ENCODE measurements at places on chromosomes 5 and 9.

GRCh38 chr5:155850370-155850769 lies 476.6 kb upstream of the SGCD start:
- DNase-seq = no peak

DNA sequence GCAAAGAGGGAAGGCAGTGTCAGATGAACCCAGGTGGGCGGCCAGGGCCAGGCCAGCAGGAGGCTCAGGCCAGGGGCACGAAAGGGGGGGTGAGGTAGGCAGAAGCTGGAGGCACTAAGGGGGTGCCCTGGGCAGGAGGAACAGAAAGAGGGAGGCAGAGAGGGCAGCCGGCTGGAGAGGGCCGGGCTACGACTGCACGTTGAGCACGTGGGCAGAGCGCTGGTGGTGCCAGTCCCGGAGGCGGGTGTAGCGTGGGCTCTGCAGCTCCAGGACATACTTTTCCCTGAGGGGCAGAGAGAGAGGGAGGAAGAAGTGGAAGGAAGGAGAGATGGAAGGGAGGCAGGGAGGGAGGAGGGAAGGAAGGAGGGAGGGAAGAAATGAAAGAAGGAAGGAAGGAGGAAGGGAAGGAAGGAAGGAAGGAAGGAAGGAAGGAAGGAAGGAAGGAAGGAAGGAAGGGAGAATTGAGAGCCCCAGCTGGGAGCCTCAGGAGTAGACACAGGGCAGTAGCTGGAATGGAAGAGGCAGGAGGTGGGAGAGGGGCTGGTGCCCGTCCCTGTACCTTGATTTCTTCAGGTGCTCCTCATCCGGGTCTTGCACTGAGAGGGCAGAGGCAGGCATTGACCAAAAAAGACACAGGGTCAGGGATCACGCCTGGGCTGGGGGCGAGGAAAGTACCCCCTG lies 7.0 kb downstream of the PDLIM7 start:
- no peak for DNase-seq

- DNase-seq = no peak
These were observed 17.8 kb downstream of the SLC38A9 start for GRCh38 chr5:55694152-55694830.

DNA sequence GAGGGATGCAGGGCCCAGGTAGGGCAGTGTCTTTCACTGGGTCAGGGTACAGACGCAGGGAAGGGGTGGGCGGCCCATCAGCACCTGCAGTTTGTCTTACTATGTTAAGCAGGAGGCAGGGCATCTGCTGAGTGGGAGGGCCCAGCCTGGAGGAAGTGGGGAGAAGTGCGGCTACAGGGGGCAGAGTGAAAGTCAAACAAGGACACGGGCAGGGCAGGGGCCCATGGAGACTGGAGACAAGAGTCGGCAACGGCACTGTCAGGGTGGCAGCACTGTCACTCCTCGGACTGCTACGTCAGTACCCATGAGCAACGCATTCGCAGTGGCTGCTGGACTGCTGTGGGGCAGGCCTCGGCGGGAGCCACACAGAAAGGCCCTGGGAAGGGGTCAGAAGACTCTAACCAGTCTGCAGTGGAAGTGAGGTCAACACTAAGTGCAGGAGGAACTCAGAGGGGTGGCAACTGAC lies 19.7 kb downstream of the CAMSAP1 start:
- DNase-seq = no peak

DNA sequence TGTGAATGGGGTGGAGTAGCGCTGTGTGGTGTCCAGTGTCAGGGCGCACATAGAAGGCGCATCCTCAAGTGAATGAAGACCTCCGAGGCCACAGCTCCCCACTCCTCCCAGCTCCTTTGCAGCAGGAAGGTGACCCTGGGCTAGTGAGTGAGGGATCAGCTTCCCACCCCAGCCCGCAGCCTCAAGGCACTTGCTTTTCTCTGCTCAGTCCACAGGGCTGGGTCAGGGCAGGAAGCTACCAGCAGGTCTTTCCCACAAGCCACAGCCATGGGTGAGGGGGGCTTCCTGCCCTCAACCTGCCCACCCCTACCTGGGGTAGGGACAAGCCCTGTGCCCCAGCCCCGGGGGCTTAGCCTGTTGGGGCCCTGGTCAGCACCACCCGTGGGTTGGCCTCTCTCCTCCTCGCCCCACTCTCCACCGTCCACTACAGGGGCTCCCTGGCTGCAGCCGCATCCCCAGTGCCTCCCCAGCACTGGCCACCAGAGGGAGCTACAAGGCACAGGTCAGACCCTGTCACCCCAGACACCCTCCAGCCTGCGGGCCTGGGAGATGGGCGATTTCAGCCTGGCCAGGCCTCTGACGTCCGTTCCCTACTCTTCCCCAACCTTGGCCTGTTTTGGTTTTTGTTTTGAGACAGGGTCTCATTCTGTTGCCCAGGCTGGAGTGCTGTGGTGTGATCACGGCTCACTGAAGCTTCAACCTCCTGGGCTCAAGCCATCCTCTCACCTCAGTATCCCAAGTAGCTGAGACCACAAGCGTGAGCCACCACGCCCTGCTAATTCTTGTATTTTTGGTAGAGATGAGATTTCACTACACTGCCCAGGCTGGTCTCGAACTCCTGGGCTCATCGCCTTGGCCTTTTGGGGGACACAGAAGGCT lies 1.3 kb upstream of the ABCA2 start:
- DNase-seq = peak; percentile 44

DNA sequence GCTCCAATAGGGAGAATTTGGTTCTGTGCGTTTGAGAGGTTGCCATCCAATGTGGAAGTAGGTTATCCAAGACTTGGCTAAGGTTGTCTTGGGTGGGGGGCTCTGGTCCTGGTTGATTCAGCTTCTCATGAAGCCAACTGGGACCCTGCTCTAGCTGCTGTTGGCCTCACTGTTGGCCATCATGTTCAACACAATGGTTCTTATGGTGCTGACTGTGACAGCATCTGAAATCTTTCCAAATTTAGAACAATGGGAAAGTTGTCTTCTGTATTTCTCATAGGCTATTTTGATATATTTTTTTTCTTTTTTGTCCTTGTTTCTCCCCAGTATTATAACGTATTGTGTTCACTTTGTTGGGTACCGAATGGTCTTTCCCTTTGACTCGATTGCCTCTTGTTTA lies 71.9 kb downstream of the GDNF start:
- DNase-seq = no peak

- no peak for DNase-seq
These were observed 247.1 kb upstream of the ANKRD55 start for GRCh38 chr5:56480078-56480704.

- no peak for DNase-seq
These were observed 138.2 kb downstream of the FGF1 start for GRCh38 chr5:142547445-142548380.

- DNase-seq = no peak
These were observed 13.5 kb downstream of the COL5A1 start for GRCh38 chr9:134655101-134655500.

GRCh38 chr5:149282027-149282965 lies 10.6 kb downstream of the AFAP1L1 start:
- no peak for DNase-seq

GRCh38 chr9:137710704-137711103 lies 91.9 kb downstream of the EHMT1 start:
- DNase-seq = no peak

GRCh38 chr5:44646016-44646415 lies 162.7 kb upstream of the MRPS30 start:
- DNase-seq = no peak

DNA sequence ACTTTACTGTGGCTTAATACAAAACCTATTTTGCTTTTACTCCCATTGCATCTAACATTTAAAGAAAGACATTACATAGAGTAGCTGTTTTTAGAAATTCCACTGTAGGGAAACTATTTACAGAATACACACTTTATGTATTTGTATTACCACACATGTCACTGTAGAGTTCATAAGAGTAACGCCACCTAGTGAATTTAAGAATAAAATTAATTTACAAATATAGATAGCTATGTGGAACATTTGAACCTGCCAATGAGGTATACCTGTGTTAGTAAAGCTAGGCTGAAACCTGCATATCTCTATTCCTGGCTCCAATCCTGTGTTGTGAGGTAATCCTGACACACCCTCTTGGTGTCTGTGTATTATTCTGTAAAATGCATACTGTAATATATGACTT lies 234.4 kb downstream of the MAST4 start:
- DNase-seq = no peak

DNA sequence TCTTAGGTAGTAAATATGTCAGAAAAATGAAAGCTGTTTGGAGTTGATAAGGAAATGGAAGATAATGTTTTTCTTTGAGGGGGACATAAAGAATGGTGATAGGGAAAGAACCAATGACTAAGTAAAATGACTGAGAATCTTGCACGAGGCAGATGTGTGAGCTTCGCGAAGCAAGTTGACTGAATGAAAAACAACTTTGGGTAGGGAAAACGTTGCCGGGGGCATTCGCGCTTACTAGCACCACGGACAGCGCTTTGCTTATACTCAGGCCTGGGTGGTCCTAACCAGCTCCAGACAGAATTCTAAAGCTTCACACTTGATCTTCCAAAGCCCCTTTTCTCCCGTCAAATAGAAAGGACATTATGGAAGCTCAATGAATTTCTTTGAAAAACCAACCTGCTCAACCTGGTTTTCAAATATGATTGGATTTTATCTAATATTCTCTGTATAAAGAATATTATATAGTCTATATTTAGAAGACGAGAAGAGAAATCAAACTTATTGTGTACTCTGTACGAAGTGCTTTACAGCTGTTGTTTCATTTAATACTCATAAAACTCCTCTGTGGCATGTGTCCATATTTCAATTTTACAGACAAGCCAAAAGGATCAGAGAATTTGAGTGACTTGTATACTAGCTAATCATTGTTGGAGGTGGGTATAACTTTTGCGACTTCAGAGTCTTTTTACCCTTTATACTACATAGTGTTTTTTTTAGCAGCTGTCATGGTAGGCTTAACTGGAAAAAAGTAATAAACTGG lies 1.9 kb upstream of the CDKN2B start:
- DNase-seq = no peak

DNA sequence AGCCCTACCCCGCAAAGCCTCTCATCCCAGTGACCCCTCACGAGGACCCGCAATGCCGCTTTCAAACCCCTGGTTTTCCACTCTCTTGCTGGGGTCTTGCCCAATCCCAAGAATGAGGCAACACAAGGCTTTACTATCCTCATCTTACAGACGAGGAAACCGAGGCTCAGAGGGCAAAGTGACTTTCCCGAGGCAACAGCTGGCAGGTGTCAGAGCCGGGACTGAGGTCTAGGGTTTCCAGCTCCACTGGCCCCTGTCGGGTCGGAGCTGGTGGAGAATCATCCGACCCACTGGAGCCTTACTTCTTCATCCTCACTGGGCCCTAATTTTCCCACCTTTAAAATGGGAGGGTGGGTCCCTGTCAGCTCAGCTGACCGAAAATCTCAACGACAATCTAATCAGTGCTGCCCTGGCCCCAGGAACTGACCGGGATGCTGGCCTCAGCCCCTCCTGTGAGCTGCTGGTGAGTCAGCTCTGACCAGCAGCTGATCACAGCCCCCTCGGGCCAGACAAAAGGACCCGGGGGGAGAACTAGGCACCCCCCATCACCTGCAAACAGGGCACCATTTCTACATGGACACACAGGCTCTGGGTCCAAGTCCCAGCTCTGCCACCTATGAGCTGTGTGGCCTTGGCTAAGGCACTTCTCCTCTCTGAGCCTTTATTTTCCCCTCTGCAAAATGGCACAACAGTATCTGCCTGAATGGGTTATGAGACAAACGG lies 72.7 kb upstream of the STXBP1 start:
- no peak for DNase-seq
